ENCODE measurements at places on chromosomes 11 and 22. TPM values are rescaled to one million over a fixed set of nuclear protein-coding genes. Genes with fewer than 3 reads are reported as not detected.
A peak's percentile ranks its signal among the peaks of the same experiment; 100 is the strongest.

- H3K4me3 ChIP-seq, result no peak overlapping the region
- H3K4me1 ChIP-seq, result peaks cover 25% of the 10 kb centered on the region
- no peaks in the 10 kb centered on the region for H3K27me3 ChIP-seq
- no peaks in the 10 kb centered on the region for H3K36me3 ChIP-seq
- peak; percentile 44 for DNase-seq
- H3K27ac ChIP-seq, result no peak overlapping the region
Observed at GRCh38 chr11:19524171-19524671, 188.4 kb upstream of the NAV2 start.

- no peak overlapping the region for H3K4me3 ChIP-seq
- H3K27me3 ChIP-seq, result peaks cover 32% of the 10 kb centered on the region
- no peaks in the 10 kb centered on the region for H3K36me3 ChIP-seq
Observed at GRCh38 chr11:88697139-88697538, 359.6 kb upstream of the CTSC start.

The OR56A1 gene
- total RNA-seq, result 0.13 TPM

DNA sequence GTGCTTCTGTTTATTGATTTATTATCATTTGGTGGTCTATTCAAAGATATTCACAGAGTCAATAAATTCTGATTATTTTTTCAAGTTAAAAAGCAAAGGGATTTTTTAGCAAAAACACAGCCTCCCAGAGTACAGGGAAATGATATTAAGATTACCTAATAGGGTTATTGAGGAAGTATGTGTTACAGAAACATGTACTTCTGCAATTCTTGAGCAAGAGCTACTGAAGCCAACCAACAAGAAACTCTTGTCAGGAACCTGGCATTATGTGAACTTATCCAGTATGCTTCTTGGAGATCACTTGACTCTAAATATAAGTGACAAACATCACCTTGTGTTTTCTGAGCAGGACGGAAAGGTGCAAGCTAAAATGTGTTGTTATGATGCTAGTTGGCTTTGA lies 42.0 kb upstream of the CARD18 start:
- H3K36me3 ChIP-seq, result peaks cover 2% of the 10 kb centered on the region
- no peak overlapping the region for H3K4me3 ChIP-seq
- H3K4me1 ChIP-seq, result peaks cover 41% of the 10 kb centered on the region
- peak overlapping the region; percentile 88 for H3K27ac ChIP-seq
- H3K27me3 ChIP-seq, result no peaks in the 10 kb centered on the region

The LRRC10B gene
- 0.16 TPM for total RNA-seq

- no peaks in the 10 kb centered on the region for H3K4me1 ChIP-seq
- H3K27ac ChIP-seq, result no peak overlapping the region
- peaks cover 4% of the 10 kb centered on the region for H3K36me3 ChIP-seq
- DNase-seq, result no peak
- H3K4me3 ChIP-seq, result no peak overlapping the region
Observed at GRCh38 chr11:118415062-118415738, 13.8 kb downstream of the ATP5MG start.

- peak; percentile 83 for DNase-seq
- peaks cover 16% of the 10 kb centered on the region for H3K36me3 ChIP-seq
- H3K4me3 ChIP-seq, result peak overlapping the region; percentile 75
- H3K4me1 ChIP-seq, result peaks cover 31% of the 10 kb centered on the region
- H3K27ac ChIP-seq, result peak overlapping the region; percentile 10
Observed at GRCh38 chr22:23178512-23179254, 1.6 kb upstream of the BCR start.

GRCh38 chr11:20089367-20089766 lies 70.9 kb downstream of the DBX1 start:
- H3K36me3 ChIP-seq, result peaks cover 59% of the 10 kb centered on the region
- no peak overlapping the region for H3K4me3 ChIP-seq
- H3K27me3 ChIP-seq, result no peaks in the 10 kb centered on the region

DNA sequence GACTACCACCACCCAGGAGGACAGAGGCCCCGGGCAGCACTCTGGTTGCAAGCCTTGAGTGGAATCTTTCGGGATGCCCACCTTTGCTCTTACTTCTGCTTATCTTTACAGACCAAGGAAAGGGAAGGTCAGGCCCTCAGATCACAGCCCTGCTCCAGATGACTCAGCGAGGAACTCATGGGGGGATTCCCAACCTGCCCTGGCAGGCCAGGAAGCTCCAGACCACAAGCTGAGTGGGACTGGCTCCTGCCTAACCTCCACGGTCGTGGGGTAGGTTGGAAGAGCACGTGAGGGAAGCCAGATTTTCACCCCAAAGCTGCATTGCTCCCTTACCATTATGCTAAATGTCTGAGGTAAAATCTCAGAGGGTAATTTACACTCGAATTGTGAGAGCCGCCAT lies 11.8 kb downstream of the TBC1D10A start:
- peaks cover 22% of the 10 kb centered on the region for H3K4me1 ChIP-seq
- no peak overlapping the region for H3K27ac ChIP-seq
- DNase-seq, result no peak

DNA sequence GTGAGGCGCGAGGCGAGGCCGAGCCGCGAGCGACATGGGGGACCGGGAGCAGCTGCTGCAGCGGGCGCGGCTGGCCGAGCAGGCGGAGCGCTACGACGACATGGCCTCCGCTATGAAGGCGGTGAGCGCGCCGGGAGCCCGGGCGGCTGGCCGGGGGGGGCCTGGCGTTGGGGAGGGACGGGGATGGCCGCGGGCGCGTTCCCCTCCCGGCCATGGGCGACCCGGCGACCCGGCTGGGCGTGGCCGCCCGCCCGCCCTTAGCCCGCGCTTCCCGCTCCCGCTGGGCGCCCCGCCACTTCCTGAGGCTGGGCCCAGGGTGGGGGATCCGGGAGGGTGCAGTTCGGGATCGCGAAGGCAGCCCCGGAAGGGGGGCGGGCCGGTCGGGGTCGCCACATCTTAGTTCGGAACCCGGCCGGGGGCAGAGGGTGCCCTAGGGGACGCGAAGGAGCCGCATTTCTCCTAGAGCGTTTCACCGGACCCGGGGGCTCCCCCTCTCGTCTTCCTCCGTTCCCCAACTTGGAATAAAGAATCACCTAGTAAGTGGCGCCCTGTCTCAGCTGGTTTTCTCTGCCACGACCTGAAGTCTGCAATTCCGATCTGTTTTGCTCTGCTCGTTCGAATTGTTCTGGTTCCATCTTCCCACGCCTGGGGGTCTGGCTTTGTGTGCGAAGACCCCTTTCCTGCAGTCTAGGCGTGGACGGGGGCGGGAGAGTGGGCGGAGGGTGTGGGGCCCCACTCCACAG lies 536 bp downstream of the YWHAH start:
- H3K4me1 ChIP-seq, result peaks cover 12% of the 10 kb centered on the region
- peak; percentile 56 for DNase-seq
- peaks cover 4% of the 10 kb centered on the region for H3K36me3 ChIP-seq
- no peak overlapping the region for H3K27ac ChIP-seq

DNA sequence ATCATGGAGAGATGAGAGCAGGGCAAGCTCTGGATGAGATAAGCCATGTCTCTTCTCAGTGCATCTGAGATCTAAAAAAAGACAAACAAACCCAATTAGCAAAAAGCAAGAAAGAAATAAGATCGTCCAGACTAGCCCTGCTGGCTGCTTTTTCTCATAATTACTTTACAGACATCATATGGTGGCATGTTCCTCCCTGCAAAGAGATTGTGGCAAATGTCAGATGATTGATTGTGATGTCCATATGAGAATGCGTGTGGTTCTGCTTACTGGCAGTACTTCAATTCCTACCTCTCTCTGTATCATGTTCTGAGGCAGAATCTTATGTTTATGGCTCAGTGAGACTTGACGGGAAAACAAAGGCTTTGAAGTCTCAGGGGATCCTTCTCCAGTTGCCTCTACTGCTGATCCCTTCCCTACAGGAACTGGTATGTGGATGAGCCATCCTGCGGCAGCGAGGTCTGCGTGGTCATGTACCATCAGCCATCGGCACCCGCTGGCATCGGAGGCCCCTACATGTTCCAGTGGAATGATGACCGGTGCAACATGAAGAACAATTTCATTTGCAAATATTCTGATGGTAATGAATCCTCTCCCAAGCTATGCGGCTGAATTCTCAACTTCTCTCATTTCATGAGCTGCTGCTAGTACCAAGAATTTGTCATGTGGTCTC lies 8.8 kb downstream of the LAYN start:
- H3K27me3 ChIP-seq, result peaks cover 13% of the 10 kb centered on the region
- peaks cover 12% of the 10 kb centered on the region for H3K4me1 ChIP-seq
- H3K4me3 ChIP-seq, result no peak overlapping the region
- H3K27ac ChIP-seq, result no peak overlapping the region
- peaks cover 14% of the 10 kb centered on the region for H3K36me3 ChIP-seq

DNA sequence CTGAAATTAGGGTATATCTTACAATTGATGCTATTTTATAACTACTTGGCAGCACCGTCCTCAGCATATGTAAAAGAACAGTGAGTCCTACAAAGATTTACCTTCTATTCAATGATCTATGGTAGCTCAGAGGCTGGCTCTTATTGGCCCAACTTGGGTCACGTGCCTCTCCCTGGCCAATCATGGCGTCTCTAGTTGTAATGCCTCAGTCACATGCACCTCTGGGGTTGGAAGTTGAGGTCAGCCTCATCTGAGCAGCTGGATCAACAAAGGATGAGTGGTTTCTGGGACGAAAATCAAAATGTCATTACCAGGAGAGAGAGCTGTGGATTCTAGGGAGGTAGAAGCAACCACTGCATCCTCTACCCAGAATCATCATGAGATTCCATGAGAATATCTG lies 22.9 kb upstream of the ASPHD2 start:
- no peaks in the 10 kb centered on the region for H3K4me1 ChIP-seq
- no peak for DNase-seq
- H3K27ac ChIP-seq, result no peak overlapping the region
- peaks cover 27% of the 10 kb centered on the region for H3K27me3 ChIP-seq
- no peak overlapping the region for H3K4me3 ChIP-seq
- H3K36me3 ChIP-seq, result no peaks in the 10 kb centered on the region

DNA sequence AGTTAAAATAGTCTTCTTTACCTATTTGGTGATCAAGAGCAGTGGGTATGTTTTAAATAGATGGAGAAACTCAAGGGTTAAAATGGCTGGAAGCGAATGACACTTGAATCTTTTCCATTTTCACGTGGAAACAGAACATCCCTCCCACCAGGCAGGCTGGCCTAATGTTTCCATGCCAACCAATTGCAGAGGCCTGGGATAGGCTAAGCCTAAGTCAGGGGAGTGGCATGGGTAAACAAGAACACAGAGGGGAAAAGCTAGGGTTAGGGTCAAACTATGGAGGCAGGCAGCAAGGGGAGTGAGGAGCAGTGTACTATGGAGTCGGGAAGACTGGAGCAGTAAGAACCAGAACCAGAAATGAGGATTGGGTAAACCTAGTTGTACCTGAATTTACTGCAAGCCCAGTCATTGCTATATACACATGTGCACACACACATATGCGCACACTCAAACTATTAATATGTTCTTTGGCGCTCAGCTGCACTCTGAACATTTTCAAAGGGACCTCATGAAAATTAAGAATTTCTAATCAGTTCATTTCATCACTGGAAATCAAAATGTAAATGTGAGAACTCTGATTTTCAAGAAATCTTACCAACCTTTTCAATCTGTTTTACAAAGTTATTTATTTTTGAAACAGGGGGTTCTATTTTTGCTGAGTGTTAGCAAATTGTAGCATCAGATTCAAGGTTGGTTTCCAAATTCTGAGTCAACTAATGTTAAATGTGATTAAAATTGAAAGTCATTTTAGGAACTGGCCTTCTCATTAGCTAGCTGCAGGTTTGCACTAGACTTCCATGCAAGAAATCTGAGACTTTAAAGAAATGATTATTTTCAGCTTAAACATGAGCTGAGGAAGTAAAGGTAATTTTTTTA lies 327.0 kb upstream of the CCDC90B start:
- H3K27me3 ChIP-seq, result no peaks in the 10 kb centered on the region
- H3K36me3 ChIP-seq, result no peaks in the 10 kb centered on the region
- H3K4me1 ChIP-seq, result peaks cover 1% of the 10 kb centered on the region
- H3K27ac ChIP-seq, result no peak overlapping the region
- DNase-seq, result no peak

DNA sequence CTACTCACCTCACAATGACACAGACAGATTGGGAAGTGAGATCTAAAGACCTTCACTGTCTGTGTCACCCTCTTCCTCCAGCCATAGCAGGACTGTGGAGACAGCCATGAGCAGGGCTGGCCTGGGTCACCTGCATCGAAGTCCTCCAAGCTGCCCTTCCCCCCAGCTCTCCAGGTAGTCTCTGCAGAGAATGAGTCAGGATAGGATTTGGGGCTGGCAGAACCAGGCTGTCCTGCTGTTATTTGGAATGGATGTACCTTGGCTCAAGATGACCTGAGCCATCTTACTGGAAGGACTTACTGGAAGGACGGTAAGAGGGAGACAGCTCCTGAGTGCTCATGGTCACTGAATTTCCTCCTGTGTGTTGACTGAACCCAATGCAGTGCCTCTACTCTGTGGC lies 29.2 kb downstream of the GGTLC2 start:
- H3K36me3 ChIP-seq, result no peaks in the 10 kb centered on the region
- H3K4me1 ChIP-seq, result no peaks in the 10 kb centered on the region
- no peak for DNase-seq
- H3K4me3 ChIP-seq, result no peak overlapping the region
- no peak overlapping the region for H3K27ac ChIP-seq

GRCh38 chr11:95293116-95293515 lies 62.1 kb upstream of the SESN3 start:
- no peak for DNase-seq
- no peak overlapping the region for H3K27ac ChIP-seq
- H3K36me3 ChIP-seq, result no peaks in the 10 kb centered on the region

DNA sequence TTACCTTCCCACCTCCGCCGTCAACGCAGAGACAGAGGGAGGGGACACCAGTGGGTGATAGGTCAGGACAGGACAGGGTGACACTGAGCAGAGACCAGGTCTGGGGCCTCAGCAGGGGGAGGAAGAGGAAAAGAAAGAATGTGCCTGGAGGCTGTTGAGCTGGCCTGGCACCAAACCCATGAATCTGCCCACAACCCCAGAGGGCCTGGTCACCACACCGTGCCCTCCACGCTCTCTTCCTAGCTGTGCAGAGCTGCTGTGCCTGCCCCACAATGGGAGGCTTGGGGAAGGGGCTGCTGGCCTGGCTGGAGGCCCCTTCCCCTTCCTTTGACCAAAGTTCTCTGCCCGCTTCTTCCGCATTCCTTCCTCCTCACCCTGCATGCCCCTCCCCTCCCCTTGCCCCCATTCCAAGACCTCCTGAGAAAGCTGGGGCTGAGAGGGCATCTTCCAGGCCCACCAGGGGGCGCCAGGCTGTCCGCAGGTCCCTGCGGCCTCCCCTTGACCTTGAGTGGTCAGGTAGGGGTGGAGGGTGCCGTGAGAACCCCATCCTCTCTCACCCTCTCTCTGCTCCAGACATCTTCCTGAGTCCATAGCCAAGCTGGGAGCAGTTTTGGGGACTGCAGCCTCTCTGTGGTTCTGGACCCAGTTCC lies 11.0 kb upstream of the CACNA1I start:
- no peak overlapping the region for H3K27ac ChIP-seq
- no peak overlapping the region for H3K4me3 ChIP-seq
- H3K4me1 ChIP-seq, result peaks cover 8% of the 10 kb centered on the region
- H3K36me3 ChIP-seq, result no peaks in the 10 kb centered on the region
- no peak for DNase-seq

- H3K27ac ChIP-seq, result no peak overlapping the region
- no peaks in the 10 kb centered on the region for H3K27me3 ChIP-seq
- DNase-seq, result no peak
- H3K4me1 ChIP-seq, result peaks cover 3% of the 10 kb centered on the region
- H3K4me3 ChIP-seq, result no peak overlapping the region
Observed at GRCh38 chr11:33116535-33116934, 44.7 kb downstream of the CSTF3 start.

The RPS6KB2 gene
- 62.2 TPM for total RNA-seq
